ENCODE measurements at places on chromosomes 4 and X. TPM values are rescaled to one million over a fixed set of nuclear protein-coding genes. Genes with fewer than 3 reads are reported as not detected.

Gene TEC
- polyA plus RNA-seq = 0.17 TPM

Gene SYP
- 0.09 TPM for polyA plus RNA-seq

DNA sequence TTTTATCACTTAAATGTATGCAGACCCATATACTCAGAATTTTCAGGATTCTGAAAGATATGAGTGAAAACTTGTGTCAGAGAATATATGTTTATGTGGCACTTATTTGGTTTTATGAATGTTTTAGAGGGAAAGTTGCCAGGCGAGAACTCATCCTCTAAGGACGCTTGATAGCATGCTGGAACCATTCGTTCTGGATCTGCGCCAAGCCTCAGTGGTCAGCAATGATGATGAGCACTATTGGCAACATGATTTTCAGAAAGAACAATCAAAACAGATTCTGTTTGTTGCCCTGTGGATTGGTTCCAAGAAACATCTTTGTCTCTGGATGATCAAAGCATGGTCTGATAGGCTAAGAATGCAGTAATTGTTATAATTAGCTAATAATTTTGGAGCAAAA lies 32.1 kb upstream of the RAPGEF2 start:
- peak; percentile 91 for DNase-seq

- peak; percentile 90 for DNase-seq
Measured at GRCh38 chr4:168803732-168804131, 206.3 kb downstream of the CBR4 start.

GRCh38 chr4:7503559-7504249 lies 69.0 kb upstream of the PSAPL1 start:
- no peak for DNase-seq

- no peak for DNase-seq
Measured at GRCh38 chr4:86809809-86810208, 39.4 kb downstream of the SLC10A6 start.

GRCh38 chr4:127007305-127007704 lies 625.5 kb upstream of the INTU start:
- no peak for DNase-seq
